ENCODE measurements at places on chromosomes 7 and 10.

- no peak for DNase-seq
Observed at GRCh38 chr10:77240706-77241349, 396.8 kb downstream of the KCNMA1 start.

DNA sequence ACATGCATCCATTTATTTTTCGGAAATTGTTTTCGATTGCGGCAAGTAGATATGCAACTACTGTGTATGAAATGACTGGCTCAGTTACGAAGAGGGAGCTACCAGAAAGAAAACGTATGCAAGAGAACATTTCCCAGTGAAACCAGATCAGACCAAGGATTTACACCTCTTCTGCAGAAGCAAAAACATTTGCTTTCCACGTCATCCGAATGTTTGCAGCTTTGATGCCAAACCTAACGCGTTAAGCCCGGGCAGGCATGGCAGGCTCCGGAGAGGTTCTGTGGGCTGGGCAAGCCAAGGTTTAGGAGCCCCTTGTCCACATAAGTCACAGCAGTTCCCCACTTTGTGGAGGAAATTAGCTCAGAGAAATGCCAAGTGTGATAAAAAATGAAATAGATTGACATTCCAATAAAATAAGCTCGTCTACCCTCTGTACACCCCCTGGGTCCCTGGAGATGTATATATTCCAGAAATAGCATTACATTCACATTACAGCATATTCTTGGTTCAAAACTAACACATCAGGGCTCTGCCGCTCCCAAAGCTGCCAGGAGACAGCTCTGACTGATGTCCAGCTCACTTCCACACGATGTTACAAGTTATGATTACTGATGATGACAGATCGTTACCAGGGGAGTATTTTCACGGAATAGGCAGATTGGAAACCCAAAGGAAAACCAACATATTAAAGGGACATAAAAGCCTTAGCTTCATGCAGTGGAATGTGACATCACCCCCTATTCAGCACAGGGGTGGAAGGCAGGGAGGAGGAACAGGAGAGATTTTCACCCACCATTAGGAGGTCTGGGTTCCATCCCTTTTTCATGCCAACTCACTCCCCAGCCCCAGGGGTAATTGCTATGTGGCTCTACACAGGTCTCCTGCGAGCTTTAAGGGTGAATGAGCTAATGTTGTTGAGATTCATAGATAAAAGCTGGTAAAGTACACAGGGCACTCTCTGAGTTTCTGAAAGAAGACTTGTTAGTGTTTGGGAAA, 81.5 kb downstream of the LYZL1 start:
- DNase-seq, result no peak

- DNase-seq, result no peak
Observed at GRCh38 chr10:62538606-62539005, 164.4 kb downstream of the ZNF365 start.

DNA sequence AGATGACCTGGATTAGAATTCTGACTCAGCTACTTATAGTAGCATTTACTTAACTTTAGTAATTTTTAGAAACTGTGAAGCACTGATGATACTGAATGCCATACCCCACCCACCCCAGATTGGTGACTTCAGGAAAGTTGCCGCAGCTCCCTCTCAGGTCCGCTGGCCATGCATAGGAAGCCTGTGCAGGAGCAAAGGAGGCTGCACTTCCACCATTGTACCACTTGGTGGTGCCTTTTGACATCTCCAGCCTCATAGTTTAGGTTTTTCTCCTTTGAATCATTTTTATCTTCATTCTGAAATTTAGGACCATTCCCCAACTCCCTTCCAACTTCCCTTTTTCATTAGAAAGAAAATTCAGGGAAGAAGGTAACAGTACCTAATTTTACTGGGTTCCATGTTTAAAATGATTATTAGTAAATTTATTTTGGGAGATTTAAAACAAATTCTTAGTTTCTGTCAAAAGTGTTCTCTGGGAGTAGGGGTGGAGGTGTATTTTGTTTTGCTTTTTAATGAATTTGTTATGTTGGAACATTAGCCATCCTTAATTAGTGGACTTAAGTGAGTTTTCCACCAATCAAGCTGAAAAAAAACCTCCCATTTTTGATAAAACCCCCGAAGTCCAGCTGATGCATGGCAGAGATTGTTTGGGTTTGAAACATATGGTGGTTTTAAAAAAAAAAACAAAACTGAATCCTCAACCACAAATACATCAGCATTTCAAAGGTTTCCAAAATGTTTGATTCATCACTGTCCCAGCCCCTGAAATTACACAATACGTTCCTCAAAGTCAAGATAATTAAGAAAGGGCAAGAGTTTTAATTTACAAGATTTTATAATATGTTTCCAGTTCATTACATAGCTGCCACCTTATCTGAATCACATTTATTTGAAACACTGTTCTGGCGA, 109.6 kb downstream of the WNT2 start:
- DNase-seq, result peak; percentile 39

DNA sequence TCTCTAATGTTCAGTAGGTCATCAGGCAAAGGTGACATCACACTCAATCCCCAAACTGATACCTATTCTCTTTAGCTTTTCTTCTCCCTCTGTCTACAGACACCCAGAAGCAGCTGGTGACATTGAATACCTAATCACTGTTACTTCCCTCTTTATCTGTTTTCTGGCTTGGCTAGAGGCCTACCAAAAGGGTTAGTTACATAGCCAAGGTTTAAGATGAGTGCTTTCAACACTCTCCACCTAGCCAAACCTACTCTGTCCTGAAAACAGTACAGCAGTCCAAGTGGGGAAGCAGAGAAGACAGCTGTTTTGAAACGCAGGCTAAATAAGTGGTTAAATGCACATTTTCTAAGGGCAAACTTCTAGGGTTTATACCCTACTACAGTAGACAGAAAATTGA, 39.4 kb downstream of the CCNJ start:
- DNase-seq, result no peak

DNA sequence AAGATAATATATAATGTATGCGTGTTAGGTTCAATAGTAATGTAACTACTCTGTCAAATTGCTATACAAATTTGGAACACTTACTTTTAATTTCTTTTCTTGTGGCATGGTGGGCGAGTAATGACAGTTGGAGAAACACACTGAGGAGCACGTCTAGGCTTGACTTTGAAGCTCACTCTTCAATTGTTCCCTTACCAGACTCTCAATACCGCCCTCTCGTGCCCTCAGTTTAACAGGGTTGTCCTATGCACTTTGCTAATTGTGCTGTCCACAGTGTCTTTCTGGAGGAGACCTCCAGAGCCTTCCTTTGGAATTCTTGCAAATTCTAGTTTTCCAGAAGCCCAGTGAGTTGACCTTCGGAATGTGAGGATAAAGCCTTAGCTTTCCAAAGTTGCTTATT, 107.2 kb upstream of the RELN start:
- DNase-seq, result peak; percentile 49

GRCh38 chr7:152052771-152053170, 27.3 kb downstream of the GALNT11 start:
- DNase-seq, result no peak

DNA sequence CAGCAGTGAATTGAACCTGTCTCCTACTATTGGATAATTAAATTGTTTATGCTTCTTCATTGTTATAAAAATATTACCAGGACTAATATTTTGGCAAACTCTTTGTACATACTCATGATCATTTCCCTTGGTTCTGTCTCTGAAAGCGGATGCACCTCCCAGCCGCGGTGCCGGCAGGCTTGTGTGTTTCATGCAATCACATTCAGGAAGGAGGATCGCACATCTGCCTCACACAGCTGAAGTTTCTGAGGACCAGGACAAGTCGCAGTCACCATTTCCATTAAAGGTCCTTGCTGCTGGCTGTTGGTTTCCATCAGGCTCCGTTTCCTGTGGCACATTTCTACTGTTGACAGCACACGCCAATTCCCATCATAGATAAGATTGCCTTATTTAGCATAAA, 117.8 kb upstream of the SHH start:
- no peak for DNase-seq

DNA sequence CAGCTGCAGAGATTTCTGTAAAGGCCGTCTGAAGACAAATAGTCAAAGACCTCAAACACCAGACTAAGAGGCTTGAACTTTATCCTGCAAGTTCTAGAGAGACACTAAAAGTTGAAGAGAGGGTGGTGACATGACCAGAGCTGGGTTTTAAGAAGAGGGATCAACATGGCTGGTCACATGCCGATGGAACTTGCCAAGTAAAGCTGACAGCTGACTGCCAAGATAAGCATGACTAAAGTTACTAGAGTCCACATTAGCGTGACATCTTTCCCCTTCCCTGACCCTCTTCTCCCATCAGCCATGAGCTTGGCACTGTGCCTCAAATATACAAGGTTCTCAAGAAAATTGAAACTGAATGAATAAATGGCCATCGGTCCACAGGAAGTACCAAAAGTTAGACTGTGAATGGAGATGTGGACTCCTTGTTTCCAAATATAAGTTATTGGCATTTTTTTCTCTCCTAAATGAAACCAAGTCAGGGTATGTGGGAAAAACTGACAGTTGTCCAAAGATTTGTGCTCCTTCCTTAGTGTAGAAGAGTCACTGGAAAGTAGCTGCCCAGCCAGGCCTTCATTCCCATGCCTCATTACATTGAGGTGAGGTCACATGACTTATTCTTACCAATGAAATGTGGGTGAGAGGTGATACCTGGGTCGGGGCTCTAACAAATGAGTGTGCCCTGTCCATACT, 24.5 kb downstream of the XPNPEP1 start:
- DNase-seq, result no peak

DNA sequence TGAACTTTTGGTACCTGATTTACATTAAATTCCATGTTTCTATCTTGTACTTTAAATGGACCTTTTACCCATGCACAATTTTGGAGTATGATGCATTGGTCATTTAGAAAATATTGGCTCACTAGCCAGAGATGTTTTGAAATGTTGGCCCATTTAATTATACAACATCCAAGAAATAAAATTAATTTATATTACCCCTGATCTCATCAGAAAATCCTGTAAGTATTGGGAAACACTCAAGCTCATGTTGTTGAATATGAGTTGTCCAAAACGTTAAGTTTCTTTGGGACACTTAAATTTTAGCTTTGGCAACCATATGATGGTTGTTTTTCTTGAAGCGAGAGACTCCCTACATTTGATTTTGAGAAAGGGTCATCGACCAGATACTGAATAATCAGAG, 492.7 kb downstream of the RPS24 start:
- no peak for DNase-seq

- no peak for DNase-seq
Observed at GRCh38 chr7:2409745-2410414, 6.5 kb downstream of the CHST12 start.

DNA sequence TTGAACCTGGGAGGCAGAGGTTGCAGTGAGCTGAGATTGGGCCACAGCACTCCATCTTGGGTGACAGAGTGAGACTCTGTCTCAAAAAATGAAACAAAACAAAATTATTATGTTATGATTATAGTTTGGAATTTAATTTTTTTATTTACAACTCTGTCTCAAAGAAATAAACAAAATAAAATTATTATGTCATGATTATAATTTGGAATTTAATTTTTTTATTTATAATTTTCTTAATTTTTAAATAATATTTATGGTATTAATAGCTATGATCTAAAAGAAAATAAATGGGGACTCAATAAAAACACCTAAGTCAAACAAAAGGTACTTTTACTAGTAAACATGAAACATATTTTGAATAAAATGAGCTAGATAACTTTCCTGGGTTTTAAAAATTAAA, 994.8 kb upstream of the GHITM start:
- DNase-seq, result no peak

DNA sequence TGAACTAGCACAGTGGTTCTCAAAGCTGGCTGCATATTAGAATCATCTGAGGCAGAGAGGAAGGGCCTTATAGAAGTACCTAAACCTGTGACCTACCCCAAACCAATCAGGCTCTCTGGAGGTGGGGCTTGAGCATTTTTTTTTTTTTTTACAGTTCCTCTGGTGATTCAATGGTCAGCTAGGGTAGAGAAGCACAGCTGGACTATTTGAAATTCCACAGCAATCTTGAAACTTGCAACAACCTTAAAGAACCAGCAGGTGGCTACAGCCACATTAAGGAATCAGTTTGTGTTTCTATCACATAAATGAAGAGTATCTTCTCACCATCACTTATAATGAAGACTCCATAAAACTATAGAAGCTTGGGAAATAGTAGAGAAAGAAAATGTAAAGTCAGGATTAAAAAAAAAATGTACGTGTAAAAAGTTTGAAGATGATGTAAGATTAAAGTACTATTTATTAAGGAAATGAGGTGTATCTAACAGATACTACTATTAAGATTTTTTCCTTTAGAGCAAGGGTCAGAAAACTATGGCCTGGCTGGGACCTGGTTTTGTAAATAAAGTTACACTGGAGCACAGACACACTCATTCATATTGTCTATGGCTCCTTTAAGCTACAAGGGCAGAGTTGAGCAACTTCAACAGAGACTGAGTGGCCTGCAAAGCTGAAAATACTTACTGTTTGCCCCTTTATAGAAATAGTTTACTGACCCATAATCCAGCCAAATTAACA, 3.8 kb downstream of the RTKN2 start:
- peak; percentile 79 for DNase-seq

- no peak for DNase-seq
Observed at GRCh38 chr10:126314863-126315493, 73.3 kb downstream of the ADAM12 start.

DNA sequence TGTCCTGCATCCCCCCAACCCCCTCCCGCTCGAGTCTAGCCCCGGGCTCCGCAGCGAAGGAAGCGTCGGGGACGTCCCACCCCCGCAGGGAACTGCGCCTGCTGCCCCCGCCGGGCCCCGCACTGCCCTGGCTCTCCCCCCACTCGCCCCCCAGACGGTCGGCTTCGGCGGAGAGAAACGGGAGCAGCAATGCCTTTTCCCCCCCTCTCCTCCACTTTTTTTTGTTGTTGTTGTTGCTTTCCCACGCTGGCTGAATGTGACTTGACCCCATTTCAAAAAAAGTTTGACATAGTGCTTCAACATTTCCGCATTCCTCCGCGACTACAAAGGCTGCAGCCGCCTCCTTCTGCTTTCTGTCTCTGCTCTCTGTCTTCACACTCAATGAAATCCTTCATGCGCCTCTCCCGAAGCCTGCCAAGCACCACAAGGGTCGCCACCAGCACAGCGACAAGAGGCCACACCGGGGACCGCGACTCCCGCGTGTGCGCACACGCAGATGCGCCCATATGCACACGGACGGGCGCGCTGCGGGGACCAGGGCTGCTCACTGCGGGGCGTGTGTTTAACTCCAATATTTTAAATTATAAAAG, 1.0 kb downstream of the CDK6 start:
- DNase-seq, result peak; percentile 97

DNA sequence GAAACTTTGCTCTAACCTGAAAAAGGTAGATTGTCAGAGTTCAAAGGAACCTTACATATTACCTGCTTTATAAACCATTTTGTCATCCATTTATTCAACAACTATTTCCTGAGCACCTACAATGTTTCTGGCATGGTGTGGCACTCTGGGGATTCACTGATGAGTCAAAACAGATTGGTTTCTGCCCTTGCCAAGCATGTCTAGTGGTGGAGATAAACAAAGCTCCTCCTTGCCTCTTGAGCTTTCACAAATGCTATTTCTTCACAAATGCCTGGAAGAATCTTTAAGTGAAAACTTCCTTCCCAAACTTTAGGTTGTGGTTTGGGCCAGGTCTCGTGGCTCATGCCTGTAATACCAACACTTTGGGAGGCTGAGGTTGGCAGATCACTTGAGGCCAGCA, 85.1 kb upstream of the RELN start:
- no peak for DNase-seq

- DNase-seq, result no peak
Observed at GRCh38 chr7:12756821-12757220, 69.4 kb downstream of the ARL4A start.

Data from SW480 (cell line).